Head of caudate nucleus (tissue), 42 donors: ENCODE measurements at places on chromosomes 16 and 17.

DNA sequence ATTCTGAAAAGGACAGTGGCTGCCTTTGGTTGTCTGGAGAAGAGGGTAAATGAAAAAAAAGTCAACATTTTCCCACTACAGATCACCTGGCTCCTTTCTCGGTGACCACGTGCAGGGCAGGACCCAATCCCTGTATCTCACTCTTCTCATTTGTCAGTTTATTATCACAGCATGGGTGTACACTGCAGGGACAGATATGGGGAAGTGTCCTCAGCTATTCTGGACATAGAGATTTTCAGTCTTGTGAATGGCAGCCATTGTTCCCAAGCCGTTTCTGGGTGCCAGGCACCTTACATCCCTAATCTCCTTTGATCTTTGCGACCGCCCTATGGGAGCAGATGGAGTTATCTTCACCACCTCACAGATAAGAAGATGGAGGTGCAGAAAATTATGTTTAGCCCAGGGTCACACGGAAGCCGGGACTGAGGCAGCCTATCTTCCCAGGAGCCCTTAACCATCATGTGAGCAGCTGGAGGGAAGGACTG, 7.2 kb downstream of the ADORA2B start:
- DNase-seq = no peak

DNA sequence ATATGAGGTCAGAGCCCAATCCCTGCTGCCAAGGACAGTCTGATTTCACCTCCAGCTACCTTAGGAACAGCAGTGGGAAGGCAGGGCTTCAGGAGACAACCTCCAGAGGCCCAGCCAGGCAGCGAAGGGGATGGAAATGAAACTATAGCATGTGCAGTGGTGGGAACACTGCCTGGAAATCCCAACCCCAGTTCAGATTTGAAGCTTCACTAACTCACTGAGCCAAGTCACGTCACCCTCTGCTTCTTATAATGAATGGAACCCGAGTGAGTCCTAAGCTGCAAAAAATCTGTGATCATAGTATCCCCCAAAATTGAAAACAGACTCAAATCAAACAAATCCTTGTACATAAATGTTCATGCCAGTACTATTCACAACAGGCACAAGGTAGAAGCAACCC, 36.0 kb upstream of the SLC39A11 start:
- DNase-seq = no peak

DNA sequence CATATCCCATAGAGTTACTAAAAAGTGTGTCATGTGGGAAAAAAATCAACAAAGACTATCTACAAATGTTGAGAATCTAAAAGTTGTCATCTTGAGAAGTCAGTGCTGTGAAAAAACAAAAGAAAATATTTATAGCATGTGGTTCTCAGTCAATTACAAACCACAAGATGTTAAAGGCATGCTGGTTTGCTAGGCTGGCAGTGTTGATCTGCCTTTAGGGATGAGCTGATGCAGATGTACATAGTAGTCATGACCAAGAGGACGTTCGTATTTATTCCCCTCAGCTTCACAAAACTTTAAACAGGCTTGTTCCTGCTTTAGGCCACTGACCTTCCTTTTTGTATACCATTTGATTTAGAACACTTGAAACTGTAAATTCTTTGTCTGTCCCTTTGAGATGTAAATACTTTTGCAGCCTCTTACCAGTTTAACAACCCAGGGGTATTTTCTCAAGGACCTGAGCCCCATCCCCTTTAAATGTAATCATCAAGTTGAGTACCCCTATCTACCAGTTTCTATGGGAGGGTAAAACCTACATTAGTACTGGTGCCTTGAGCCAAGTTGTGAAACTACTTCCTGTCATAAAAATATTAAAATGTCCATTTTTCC, 446.6 kb downstream of the KCNJ18 start:
- DNase-seq = no peak

- DNase-seq = no peak
Observed at GRCh38 chr17:34269969-34270368, at the start of gene CCL7. Gene CCL7 (plus strand): TSS chr17:34270221. CDS start chr17:34270291, 70 bp downstream.

DNA sequence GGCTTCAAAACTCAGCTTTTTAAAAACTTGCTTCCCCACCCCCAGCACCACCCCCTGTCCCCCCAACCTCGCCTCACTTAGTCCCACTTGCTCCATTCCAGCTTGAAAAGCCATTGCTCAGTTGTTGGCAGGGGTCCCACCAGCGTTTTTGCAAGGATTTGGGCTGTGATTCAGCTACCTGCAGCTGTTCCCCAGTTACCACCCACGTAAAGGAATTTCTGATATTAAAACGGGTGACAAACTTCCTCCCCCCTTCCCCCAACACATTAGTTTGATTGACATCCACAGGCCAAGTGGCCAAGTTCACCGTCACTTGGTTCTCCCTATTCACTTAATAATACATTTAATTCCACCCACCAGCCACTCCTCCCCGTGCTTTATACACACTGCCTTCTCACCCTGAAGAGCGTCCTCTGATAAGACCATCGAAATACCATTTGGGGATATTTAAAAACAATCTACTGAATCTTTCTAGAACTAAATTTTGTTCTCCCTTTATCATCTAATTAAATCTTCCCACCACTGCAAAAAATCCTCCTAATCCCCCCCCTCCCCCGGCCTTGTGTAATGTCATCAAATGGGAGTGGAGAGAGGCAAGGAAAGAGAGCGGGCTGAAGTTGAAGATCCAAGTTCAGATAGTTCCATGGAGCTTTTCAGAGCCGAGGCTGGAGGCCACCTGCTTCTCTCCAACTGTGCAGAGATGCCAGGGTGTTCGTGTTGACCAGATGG, 55.1 kb downstream of the SOX9 start:
- DNase-seq = peak; percentile 60

GRCh38 chr17:33517746-33518145, 224.7 kb upstream of the ASIC2 start:
- no peak for DNase-seq

- DNase-seq = no peak
Observed at GRCh38 chr17:15124746-15125145, 140.4 kb downstream of the PMP22 start.

DNA sequence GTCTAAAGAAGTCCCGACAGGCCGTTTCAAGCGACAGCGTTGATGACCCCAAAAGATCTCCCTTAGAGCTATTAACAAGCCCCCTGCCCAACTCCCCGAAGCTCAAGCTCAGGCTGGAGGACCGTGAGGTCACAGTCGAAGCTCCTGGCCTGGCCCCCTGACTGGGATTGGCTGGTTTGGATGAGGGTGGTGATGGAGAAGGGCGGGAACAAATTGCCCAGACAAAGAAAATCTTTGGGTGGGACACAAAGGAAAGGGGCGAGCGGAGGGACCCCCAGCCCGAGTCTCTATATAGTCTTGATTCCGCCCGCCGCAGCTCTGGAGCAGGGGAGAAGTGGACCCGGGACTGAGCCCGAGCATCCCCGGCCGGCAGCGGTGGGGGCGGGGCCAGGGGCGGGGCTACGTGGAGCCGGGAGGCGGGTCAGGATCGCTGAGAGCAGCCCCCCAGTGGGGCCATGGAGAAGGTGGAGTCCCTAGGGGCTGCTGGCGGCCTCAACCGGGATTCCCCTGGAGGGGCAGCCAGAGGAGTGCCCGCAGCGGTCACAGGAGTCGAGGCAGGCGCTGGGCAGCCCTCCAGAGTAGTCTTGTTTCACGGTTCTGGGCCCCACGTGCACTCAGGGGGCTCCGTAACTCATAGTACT, 982 bp upstream of the NEURL4 start:
- peak; percentile 79 for DNase-seq

DNA sequence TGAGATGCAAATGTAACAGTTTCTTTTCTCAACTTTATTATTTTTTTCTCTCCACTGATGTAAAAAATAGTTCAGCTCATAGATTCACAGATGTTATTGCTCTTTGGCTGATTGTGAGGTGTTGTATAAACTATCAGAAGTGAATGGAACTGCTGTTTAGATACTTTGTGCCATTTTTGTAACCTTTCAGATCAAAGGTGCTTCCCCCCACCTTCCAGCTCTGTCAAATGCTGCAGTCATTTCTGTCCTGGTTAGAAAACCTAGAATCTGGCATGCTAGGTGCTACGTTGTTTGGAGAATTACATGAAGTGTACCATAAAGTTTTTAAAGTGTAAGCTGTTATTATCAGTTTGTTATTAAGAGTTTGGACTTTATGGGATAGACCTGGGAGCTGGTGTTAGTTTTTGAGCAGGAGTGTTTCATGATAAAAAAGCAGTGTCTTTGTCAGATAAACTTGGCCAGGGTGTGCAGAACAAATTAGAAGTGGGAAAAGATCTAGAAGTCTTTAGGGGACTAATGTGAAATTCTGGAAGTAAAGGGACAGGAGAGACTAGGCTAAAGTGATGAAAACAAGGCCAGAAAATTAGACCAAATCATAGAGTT, 1.8 kb upstream of the WIPI1 start:
- DNase-seq = no peak

DNA sequence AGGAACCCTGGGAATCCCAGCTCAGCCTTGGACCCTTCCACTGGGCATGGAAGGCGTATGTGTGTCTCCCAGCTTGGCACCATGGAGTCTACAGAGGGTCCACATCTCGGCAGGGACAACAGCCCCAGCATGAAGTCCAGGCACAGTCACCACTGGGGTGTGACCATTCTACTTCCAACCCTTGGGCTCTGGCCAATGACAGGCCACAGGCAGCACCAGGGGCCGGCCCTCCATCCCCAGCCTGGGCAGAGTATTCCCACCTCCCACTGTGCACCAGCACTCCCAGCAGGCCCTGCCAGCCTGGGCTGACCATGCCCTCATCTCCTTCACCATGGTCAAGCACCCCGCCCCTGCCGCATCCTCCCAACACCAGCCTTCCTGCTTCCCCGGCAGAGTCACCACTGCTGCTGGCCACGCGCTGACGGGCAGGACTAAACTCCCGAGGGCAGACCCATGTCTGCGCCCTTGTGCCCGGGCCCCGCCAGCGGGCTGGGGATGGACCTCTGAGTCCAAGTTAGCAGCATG, 9.5 kb upstream of the PPP1R27 start:
- no peak for DNase-seq

GRCh38 chr17:59404471-59404870, 73.0 kb downstream of the YPEL2 start:
- no peak for DNase-seq

- no peak for DNase-seq
Observed at GRCh38 chr17:36017799-36018198, at the start of gene CCL23. Gene CCL23 (minus strand): TSS chr17:36017972. CDS start chr17:36017897, 75 bp downstream.
